ENCODE measurements at places on chromosomes 6 and 20. TPM values are rescaled to one million over a fixed set of nuclear protein-coding genes. Genes with fewer than 3 reads are reported as not detected.

DNA sequence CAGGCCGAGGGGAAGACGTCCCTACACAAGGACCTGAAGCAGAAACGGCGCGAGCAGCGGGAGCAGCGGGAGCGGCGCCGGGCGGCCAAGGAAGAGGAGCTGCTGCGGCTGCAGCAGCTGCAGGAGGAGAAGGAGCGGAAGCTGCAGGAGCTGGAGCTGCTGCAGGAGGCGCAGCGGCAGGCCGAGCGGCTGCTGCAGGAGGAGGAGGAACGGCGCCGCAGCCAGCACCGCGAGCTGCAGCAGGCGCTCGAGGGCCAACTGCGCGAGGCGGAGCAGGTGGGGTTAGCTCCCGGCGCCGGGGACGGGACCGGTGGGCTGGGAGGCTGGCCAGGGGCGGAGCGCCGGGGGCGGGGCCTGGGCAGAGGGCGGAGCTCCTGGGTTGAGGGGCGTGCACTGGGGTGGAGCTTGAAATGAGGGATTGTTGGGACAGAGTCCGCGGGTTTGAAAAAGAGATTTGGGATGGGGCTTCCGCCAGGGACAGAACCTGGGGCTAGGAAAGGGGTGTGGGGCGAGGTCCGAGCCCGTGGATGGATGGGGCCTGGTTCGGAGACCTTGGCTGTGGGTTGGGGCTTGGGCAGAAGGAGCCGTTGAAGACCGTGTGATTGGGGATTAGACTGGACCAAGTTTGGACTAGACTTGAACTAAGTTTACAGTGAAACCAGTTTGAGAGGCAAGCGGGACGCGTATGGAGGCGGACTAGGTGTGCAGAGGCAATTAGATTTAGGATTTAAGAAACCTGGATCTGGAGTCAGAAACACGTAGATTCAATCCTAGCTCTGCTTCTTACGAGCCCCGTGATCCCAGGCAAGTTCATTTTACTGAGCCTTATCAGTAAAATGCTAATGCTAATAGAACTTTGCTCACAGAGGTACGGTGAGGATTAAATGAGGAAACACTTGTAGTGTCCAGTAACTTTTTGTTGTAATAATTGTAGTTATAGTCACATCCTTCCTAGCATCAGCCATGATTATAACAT is 20.9 kb downstream of the DEF6 start:
- peaks cover 10% of the 10 kb centered on the region for H3K4me1 ChIP-seq
- no peak overlapping the region for H3K27ac ChIP-seq
- H3K4me3 ChIP-seq = peak overlapping the region; percentile 14
- no peaks in the 10 kb centered on the region for H3K27me3 ChIP-seq
- DNase-seq = peak; percentile 23

The GPR6 gene
- not detected for polyA plus RNA-seq

The HLA-F gene
- 36.2 TPM for polyA plus RNA-seq

DNA sequence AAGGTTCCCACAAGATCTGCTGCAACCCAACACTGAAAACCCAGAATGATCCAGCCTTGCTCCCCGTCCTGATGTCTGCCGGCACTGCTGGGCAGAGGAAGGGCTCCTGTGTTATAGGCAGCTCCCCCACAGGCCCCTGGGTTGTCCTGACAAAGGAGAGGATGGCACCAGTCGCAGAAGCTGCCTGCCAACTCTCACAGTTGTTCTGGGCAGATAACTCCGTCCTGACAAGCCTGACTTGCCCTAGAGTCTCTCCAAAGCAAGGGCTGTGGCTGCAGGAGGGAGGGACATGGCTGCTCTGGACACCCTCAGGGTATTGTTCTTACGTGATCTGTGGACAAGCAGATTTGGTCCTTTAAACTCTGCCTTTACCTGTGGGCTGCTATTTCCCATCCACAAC is 243.8 kb downstream of the CDH26 start:
- no peaks in the 10 kb centered on the region for H3K36me3 ChIP-seq
- H3K4me1 ChIP-seq = peaks cover 15% of the 10 kb centered on the region
- no peak for DNase-seq
- no peaks in the 10 kb centered on the region for H3K27me3 ChIP-seq
- H3K27ac ChIP-seq = no peak overlapping the region

- DNase-seq = no peak
- H3K27me3 ChIP-seq = no peaks in the 10 kb centered on the region
- H3K4me1 ChIP-seq = peaks cover 9% of the 10 kb centered on the region
- H3K36me3 ChIP-seq = no peaks in the 10 kb centered on the region
- H3K4me3 ChIP-seq = no peak overlapping the region
- no peak overlapping the region for H3K27ac ChIP-seq
Measured at GRCh38 chr6:113315879-113316278, 541.3 kb upstream of the MARCKS start.

The BPI gene
- not detected for polyA plus RNA-seq

DNA sequence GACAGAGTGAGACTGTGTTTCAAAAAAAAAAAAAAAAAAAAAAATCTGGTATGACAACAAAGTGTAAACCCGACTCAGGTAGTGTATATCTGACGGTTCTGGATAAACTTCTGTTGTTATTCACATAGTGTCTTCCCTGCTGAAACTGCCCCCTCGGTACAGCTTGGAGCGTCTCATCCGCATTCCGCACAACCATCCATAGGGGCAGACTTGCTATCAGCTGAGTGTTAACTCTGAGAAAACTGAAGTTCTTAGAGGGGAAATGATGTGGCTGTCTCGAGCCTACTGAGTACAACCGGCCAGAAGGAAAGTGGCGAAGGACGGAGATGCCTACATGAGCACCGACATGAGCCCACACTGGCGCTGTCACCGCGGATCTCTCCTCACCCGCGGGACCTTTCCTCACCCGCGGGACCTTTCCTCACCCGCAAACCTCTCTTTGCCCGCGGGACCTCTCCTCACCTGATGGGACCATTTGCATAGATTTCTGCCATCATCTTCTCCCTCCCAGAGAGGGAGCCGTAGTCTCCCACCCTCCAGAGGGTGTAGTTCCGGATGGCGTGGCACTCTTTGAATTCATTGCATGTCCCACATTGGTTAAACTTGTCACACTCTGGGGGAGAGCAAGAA is 9.8 kb downstream of the CTSZ start:
- no peaks in the 10 kb centered on the region for H3K4me1 ChIP-seq
- no peak for DNase-seq
- H3K36me3 ChIP-seq = peaks cover 35% of the 10 kb centered on the region
- H3K27me3 ChIP-seq = no peaks in the 10 kb centered on the region

DNA sequence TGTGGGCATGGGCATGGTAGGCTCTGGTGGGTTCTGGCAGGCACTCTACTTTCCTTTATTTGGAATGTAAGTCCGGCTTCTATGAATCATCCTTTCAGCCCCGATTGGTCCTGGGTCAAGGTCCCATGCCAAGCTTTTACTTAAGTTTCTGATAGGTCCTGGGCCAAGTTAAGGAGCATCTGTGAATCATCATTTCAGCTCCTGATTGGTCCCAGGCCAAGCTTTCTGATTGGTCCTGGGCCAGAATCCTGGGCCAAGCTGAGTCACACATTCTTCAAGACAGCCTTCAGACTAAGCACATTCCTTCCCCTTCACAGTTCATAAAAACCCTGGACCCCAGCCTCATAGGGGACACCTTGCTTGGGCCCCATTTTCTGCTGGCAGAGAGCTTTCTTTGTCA is 231.0 kb upstream of the EYS start:
- H3K4me1 ChIP-seq = no peaks in the 10 kb centered on the region
- no peaks in the 10 kb centered on the region for H3K27me3 ChIP-seq
- no peaks in the 10 kb centered on the region for H3K36me3 ChIP-seq
- DNase-seq = no peak
- H3K4me3 ChIP-seq = no peak overlapping the region
- H3K27ac ChIP-seq = no peak overlapping the region

GRCh38 chr6:47202644-47203205 is 107.0 kb downstream of the TNFRSF21 start:
- H3K4me1 ChIP-seq = peaks cover 26% of the 10 kb centered on the region
- H3K27ac ChIP-seq = no peak overlapping the region
- no peaks in the 10 kb centered on the region for H3K27me3 ChIP-seq
- DNase-seq = no peak
- no peak overlapping the region for H3K4me3 ChIP-seq

All from keratinocyte (primary cell).